ENCODE measurements at places on chromosomes 2 and 18.

DNA sequence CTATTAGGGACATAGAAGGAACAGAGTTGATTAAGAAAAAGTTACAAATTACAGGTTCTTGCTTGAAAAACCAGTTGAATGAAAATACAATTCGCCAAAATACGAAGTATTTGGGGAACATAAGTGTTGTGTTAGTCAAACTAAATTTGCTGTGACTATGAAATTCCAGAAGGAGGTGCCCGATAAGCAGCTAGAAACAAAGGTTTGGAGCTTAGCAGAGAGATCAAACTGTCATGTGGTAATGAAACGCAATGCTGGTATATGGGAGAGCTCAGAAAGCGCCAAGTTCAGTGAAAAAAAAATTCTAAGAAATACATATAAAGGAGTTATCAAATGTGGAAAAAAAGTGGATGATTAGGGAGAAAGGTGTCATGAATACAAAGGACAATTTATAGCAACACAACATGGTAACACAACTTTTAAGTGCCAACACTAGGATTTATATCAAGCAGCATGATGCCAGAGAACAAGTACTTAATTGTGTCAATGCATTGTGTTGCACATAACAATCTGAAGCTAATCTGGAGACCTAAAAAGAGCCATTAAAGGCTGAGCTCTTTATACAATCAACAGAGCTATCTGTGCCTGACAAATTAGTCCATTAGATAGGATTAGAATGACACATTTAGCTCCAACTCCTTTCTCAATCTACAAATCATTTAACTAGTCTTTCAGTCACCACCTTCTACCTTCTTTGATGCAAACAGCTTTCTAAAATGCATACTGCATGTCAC is 31.2 kb downstream of the SMAD2 start:
- DNase-seq = no peak

- DNase-seq = no peak
These were observed 201.2 kb downstream of the CBLN2 start for GRCh38 chr18:72342933-72343332.

DNA sequence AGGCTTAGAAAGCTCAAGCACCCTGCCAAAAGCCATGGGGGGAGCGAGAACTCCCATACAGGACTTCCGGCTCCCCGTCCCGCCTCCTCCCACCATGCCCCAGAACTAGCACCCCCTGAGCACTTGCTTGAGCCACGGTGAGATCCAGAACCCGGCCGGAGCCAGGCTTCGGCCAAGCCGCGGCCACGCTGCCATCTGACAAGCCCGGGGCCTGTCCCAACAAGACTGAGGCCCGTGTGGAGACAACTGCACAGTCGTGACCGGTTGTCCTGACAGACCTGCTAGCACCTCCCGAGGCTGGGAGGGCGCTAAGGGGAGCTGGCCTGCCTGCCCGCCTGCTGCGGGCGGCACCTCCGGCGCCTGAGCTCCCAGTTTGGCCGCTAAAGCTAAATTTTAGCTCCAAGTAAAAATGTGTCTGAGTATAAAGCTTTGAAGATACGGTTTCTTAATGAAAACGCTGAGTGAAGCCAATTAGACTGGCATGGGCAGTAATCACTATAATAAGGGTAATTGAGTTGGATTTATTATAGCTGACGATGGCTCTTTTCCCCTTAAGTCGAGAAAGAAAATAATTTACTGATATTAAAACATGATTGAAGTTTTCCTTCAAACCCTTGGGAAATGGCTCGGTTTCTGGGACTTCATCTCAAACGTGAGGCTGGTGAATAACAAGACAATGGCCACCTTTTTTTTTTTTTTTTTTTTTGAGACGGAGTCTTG is 78.3 kb upstream of the ODC1 start:
- DNase-seq = no peak

- no peak for DNase-seq
These were observed 404.8 kb upstream of the GALNT5 start for GRCh38 chr2:156852681-156853080.

DNA sequence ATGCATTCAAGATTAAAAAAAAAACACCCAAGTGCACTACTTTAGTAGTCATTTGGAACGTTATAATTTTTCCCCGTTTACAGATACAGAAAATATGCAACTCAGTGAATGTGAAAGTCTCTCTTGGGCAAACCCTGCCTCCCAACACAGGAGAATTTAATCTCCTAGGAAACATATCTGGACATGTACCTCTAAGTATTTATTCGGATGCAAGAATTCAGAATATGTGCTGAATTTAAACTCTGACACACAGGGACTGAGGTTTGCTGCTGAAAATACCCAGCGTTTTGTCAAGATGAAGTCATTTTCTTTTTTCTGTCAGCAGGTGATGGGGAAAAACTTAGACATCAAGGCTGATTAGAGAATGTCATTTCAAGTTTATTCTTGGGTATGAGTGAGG is 105.4 kb downstream of the ACKR3 start:
- no peak for DNase-seq

GRCh38 chr2:238236571-238236970 is 3.3 kb downstream of the HES6 start:
- no peak for DNase-seq

GRCh38 chr2:105294844-105295481 is 34.6 kb downstream of the TGFBRAP1 start:
- peak; percentile 3 for DNase-seq

DNA sequence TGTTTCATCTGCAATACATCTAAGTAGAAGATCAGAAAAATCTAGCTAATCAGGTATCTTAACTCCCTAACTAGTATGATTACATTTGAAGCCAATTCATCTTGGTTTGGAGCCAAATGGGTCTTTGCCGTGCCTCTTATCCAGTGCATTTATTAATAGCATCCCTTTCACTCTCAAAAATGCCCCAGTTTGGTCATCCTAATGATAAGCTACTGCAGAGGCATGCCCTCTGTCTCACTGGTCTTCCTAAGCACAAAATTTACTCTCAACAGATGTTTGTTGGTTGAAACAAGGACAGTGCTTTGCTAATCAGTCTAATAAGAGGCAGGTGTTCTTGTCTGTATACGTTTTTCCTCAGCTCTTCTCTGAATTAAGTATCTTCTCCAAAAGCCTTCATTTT is 403.2 kb downstream of the RAD51AP2 start:
- DNase-seq = no peak

- DNase-seq = no peak
These were observed 853 bp downstream of the GNAL start for GRCh38 chr18:11689669-11690565.

- no peak for DNase-seq
These were observed 42.1 kb upstream of the ARHGAP25 start for GRCh38 chr2:68692511-68692910.

- DNase-seq = no peak
These were observed 18.5 kb downstream of the MBD2 start for GRCh38 chr18:54205959-54206358.

- DNase-seq = no peak
These were observed 43.0 kb upstream of the ITGAV start for GRCh38 chr2:186546846-186547245.

DNA sequence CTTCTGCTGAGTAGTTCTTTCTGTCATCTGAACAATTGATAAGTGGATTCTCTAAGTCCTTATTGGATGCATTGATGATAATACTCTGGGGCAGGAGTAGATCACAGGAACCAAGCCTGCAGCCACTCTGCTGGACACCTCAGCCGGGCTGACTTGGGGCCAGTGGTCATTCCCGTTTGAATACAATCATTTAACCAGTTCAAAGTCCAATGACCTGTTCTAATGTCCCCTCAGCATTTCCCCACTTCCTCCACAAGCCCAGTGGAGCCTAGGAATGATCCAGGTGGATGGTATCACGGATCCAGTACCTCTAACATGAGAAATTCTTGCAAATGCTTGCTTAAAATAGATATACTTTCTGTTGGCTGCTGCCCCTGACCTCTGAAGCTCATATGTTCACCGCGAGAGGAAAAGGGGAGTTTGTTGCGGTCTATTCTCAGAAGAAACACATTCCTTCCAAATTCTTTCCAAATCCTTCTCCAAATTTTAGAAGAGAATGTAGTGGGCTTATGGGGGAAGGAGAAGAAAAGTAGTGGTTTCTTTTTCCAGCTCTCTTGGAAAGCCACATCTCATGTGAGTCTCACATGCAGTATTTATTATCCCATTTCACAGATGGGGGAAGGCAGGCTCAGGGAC is 170.9 kb downstream of the INHBB start:
- DNase-seq = no peak

DNA sequence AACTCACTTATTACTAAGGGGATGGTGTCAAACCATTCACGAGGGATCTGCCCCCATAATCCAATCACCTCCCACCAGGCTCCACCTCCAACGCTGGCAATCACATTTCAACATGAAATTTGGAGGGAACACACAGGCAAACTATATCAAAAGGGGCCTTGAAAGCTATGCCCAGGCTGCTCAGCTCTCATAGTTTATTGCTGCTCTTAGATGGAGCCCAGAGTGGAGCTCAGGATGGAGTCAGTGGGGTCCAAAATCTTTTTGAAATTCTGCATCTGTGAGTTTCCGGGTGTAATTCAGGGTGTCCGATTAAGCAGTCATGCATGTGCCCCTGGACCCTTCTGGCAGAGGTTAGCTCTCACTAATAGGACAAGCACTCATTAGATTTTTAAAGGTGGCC is 24.3 kb downstream of the RHOB start:
- DNase-seq = no peak

GRCh38 chr2:165601928-165602521 is 132.5 kb downstream of the CSRNP3 start:
- DNase-seq = no peak

DNA sequence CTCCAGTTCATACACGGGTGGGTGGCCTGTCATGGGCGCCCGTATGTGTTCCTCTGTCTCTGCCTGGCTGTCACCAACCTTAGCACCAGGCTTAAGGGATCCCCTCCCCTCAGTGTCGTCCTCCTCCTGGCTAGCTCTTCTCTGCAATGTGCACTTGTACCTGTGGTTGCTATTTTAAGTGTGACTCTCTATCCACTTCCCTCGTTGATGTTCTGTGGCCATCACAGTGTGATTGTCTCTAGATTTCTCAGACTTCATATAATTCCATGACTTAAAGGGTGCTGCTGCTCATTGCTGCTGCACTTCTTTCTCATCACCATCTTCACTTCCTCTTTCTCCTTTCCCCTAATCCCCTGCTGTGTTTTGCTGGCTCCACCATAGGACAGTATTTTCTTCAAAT is 143.4 kb downstream of the EML6 start:
- DNase-seq = no peak

DNA sequence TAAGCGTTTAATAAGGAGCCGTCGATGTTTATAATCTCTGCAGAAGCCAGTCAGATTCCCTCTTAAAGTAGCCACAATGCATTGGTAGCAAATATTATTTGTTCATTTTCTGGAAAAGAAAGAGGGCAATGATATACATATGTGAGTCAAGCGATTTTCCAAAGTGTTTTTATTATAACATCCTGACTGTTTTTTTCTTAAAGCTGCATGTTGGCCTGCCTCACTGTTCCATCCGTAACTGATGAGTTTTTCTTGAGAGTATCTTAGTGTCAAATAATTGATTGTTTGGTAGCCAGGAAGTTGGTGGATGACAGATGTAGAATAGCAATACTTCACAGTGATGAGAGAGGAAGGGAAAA is 3.7 kb downstream of the TSHZ1 start:
- DNase-seq = no peak

- DNase-seq = no peak
These were observed 1.7 kb downstream of the MZT2B start for GRCh38 chr2:130183512-130184373.

DNA sequence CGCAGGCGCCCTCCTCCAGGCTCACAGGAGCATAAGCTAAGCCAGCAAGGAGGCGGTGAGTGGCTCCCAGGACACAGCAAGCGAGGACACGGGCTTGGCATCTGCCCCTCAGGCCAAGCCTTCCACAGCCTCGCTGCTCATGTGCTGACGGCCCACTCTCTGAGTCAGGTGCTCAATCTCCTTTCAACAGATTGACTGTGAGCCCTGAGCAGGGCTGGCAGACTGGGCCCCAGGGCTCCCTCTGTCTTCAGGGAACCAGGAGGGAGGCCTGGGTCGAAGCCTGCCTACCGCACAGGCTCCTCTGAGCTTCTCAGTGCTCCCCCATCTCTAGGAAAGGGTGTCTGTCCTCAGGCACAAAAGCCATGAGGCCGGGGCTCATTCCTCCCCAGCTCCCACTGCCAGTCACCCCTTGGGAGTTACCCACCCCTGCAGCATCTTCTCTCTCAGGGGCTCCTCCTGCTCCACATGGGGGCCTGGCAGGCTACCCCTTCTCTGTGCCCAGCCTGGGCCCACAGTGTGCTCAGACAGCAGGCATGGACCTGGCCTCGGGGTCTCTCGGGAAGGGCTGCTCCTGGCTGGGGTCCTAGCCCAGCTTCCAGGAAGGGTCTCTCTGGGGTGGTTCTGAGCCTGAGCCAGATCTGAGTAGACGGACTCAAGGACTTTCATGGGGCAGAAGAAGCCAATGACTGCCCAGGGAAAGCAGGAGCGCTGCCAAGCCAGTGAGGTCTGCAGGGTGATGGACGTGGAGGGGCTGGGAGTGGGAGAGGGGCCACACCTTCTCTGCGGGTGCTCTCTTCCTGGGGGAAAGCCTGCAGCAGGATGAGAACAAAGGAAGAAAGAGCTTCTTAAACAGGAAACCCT is 138.0 kb upstream of the GPC1 start:
- DNase-seq = no peak

DNA sequence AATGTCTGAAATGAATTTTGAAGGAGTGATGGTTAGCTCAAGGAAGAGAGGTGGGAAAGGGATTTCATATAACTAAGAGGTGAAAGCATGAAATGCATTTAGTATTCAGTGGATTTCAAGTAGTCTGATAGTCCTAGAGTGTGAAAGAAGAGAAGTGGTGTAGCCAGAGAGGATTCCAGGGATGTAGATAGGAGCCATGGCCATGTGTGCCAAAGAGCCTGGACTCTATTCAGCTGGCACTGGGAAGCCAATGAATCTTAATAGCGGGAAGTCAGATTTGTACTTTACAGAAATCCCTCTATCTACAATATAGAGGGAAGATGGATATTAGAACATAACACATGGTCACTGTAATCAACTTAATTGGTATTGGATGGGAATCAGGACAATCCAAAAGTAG is 8.3 kb upstream of the BOLL start:
- DNase-seq = no peak

DNA sequence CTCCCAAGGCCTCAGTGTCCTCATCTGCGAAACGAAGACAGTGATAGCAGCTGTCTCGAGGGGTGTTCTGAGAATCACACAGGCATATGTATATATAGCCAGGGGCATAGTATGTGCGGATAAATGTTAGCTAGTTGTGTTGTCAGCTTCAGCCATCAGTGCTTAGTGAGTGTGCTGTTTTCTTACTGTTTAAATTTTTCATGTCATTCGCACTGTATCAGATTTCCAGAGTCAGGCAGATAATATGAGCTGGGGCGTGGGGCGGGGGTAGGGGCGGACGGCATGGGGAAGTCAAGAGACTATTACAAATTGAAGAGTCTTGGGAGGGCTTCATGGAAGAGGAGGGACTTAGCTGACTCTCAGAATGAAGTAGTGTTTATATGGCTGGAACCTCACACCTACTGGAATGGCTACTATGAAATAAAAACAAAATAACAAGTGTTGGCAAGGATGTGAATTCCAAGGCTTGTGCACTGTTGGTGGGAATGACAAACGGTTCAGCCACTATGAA is 7.0 kb downstream of the TRAPPC12 start:
- no peak for DNase-seq

- DNase-seq = no peak
These were observed 69.1 kb upstream of the KCNE4 start for GRCh38 chr2:222982909-222983265.

GRCh38 chr2:170707821-170708795 is 7.0 kb upstream of the SP5 start:
- no peak for DNase-seq

Measured in COR-L47 (cell line).